Cerebellum (tissue), 4 donors: ENCODE measurements at places on chromosomes 12 and 14. TPM values are rescaled to one million over a fixed set of nuclear protein-coding genes. Genes with fewer than 3 reads are reported as not detected.

The INSM2 gene
- total RNA-seq = 9.6 TPM

The IAPP gene
- not detected for total RNA-seq

The PSMB5 gene
- 74.6 TPM for total RNA-seq

The PTPRR gene
- 8.1 TPM for total RNA-seq

The FOXN4 gene
- 0.45 TPM for total RNA-seq

The TMPRSS12 gene
- not detected for total RNA-seq

The PPP1R1A gene
- total RNA-seq = 12.8 TPM

The EFS gene
- 19.8 TPM for total RNA-seq
